ENCODE measurements at places on chromosomes 5 and 9. TPM values are rescaled to one million over a fixed set of nuclear protein-coding genes. Genes with fewer than 3 reads are reported as not detected.

DNA sequence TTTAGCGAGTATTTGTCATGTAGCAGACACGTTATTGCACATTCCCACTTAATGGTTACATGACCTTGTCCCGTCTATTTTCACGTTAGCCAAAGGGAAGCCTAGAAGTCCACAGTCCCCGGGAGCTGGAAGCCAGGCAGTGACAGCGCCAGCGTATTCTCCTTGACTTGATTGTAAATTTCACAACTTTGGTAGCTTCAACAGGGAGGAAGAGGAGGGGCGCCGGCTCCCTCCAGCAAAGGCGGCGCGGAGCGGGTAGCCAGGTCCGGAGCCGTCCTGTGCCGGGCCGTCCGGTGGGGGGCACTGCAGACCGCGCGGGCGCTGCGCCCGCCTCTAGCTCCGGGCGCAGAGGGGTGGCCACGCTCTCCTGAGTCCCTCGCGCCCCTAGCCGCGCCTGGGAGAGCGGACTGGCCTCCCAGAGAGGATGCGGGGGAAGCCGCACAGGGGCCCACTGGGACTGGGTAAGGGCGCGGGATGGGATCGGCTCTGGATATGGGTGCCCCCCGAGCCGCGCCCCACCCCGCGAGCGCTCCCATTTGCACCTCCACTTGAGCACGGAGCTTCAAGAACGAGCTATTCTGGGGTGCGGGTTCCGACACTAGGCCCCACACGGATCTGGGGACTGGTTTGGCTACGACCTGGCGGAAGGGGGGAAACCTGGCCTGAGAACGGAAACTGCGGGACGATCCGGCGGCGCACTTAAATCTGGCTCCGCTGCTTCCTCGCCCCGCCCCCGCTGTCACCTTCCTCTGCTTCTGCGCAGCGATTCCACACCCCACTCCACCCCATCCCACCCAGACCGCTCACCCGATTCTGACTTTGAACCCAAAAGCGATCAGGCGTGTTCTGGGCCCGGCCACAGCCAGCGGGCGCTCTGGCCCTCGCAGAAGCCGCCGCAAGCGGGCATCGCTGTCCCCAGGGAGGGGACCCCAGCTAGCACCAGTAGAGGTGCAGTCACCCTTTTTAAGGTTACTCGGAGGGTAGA, 23.8 kb downstream of the KLF4 start:
- DNase-seq, result peak; percentile 91
- H3K27ac ChIP-seq, result no peak overlapping the region
- H3K4me1 ChIP-seq, result peaks cover 5% of the 10 kb centered on the region
- peak overlapping the region; percentile 81 for H3K4me3 ChIP-seq
- no peaks in the 10 kb centered on the region for H3K36me3 ChIP-seq
- H3K27me3 ChIP-seq, result peaks cover 36% of the 10 kb centered on the region

DNA sequence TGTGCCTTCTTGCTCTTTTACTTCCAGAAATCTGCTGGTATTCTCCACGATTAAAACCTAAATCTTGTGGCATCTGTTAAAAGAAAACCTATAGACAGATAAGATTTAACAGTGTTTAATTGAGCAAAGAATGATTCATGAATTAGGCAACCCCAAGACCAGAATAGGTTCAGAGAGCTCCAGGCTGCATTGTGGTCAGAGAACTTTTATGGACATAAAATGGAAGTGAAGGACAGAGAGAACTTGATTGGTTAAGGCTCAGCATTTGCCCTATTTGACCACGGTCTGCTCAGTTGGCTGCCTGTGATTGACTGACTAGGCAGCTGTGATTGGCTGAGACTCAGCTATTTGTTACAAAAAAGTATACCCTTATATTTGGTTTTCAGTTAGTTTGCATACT, 10.4 kb upstream of the SLC36A2 start:
- H3K36me3 ChIP-seq, result no peaks in the 10 kb centered on the region
- H3K4me3 ChIP-seq, result no peak overlapping the region
- peaks cover 3% of the 10 kb centered on the region for H3K4me1 ChIP-seq
- H3K27me3 ChIP-seq, result no peaks in the 10 kb centered on the region
- DNase-seq, result no peak

DNA sequence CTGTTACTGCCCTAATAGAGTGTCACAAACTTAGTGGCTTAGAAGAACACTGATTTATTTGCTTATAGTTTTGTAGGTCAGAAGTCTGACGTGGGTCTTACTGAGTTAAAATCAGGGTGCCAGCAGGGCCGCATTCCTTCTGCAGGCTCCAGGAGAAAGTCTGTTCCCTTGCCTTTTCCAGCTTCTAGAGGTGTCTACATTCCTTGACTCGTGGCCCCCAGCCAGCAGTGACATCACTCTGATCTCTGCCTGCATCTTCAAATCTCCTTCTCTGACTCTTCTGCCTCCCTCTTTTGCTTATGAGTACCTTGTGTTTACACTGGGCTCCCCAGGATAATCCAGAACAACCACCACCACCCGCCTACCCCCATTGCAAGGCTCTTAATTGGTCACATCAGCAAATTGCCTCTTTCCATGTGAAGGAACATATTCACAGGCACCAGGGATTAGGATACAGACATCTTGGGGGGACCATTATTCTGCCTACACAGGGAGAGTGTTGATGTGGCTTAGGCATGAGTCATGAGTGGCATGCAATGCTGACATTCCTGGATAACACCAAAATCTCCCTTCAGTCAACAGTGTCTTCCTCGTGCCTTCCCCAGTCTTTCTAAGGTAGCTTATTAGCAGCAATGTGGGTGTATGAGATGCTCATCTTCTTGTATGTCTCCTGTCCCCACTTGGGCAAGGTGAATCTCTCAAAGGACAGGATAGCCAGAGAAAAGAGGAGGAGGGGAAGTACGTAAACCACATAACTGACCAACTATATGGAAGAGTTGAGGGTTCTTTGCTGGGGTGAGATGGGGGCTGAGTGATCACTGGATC, 24.4 kb downstream of the CYFIP2 start:
- DNase-seq, result no peak
- no peak overlapping the region for H3K27ac ChIP-seq
- no peak overlapping the region for H3K4me3 ChIP-seq
- peaks cover 1% of the 10 kb centered on the region for H3K36me3 ChIP-seq

The FOXI1 gene
- 0.66 TPM for total RNA-seq

GRCh38 chr9:6194934-6195333, 20.7 kb upstream of the IL33 start:
- peak overlapping the region; percentile 4 for H3K4me3 ChIP-seq
- no peak overlapping the region for H3K27ac ChIP-seq
- no peaks in the 10 kb centered on the region for H3K36me3 ChIP-seq
- peak; percentile 67 for DNase-seq
- H3K4me1 ChIP-seq, result peaks cover 7% of the 10 kb centered on the region

The PTCH1 gene
- total RNA-seq, result 26.0 TPM

The PKD2L2 gene
- total RNA-seq, result not detected

DNA sequence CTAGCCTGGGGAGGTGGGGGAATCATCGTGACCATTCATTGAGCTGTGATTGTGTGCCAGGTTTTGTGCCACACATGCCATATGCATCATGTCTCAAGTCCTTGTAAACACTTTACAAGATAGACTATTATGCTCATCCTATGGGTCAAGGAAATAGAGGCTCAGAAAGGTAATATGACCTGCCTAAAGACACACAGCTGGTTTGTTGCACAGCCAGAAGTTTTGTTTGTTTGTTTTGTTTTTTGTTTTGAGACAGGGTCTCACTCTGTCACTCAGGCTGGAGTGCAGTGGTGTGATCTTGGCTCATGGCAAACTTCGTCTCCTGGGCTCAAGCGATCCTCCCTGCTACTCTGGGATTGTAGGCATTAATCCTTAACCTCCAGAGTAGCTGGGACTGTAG, 21.4 kb upstream of the CRB2 start:
- no peak for DNase-seq
- H3K4me1 ChIP-seq, result no peaks in the 10 kb centered on the region
- H3K27me3 ChIP-seq, result no peaks in the 10 kb centered on the region

DNA sequence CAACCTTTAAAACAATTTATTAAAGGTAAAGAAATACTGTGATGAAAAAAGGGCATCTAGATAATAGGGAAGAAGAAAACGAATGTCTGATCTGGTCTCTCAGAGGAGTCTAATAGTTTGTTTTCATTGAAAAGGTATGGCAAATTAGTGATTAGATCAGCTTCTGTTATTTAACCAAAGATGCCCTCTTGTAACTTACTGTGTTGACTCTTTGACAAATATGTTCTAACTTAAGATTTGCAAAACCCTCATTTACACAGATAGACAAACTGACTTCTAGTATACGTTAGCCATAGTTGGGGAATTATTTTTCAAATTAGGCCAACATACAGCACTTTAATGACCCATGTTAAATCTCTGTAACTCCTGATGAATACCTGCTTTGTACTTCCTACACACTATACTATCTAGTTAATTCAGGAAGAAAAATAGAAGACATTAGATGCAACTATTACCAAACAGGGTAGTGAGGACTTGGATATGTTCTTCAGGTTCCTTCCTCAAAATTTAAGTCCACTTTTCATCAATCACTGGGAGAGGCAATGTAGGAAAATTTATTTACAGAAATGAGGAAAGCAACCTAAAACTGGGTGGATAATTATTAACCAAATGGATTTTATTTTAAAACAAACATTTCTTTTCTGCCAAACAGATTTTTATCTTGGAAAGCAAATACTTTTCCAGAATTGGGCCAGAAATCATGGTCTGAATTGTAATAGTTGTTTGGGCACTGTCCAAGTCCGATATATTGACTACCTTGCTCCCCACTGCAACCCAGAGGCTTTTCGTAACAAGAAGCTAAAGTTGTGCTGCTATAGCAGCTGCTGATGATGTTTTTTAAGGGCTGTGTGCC, 66.4 kb upstream of the PPP2R2B start:
- no peaks in the 10 kb centered on the region for H3K4me1 ChIP-seq
- H3K36me3 ChIP-seq, result no peaks in the 10 kb centered on the region
- H3K27me3 ChIP-seq, result no peaks in the 10 kb centered on the region
- DNase-seq, result no peak
- no peak overlapping the region for H3K27ac ChIP-seq

The MARCHF3 gene
- total RNA-seq, result 9.9 TPM

- H3K27ac ChIP-seq, result no peak overlapping the region
- no peaks in the 10 kb centered on the region for H3K36me3 ChIP-seq
- DNase-seq, result no peak
- peaks cover 28% of the 10 kb centered on the region for H3K4me1 ChIP-seq
- H3K27me3 ChIP-seq, result no peaks in the 10 kb centered on the region
Measured at GRCh38 chr9:116464987-116465571, 222.0 kb upstream of the TRIM32 start.

The DMRT3 gene
- not detected for total RNA-seq

DNA sequence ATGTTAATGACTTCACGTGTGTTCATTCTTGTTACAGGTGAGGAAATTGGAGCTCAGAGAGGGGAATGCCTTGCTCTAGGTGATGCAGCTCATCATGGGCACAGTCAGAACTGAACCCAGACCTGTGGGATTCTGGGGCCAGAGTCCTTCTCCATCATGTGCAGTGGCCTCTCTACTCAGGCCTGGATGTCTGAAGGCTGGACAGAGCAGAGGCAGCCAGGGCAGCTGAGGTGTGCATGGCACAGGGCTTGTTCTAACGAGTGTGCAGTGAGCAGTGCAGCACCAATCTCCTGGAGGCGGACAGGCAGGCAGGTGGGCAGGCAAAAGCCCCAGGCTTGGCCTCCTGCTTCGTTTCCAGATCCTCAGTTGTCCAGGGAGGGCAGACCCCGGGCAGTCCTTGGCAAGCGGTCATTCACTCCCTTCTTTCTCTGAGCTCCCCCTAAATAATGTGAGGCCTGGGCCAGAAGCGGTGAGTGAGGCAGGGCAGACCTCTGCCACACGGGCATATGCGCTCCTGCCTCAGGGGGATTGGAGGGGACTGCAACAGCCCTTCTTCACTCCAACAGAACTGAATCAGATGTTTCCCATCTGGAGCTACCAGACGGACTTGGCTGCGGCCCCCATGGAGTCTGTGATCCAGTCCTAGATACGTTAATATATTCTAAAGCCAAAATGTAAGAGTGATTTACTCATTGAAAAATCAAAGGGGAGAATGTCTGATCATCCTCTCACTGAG, 68.7 kb upstream of the FSTL4 start:
- H3K36me3 ChIP-seq, result no peaks in the 10 kb centered on the region
- H3K4me1 ChIP-seq, result no peaks in the 10 kb centered on the region
- H3K27ac ChIP-seq, result no peak overlapping the region
- no peaks in the 10 kb centered on the region for H3K27me3 ChIP-seq
- no peak overlapping the region for H3K4me3 ChIP-seq
- DNase-seq, result peak; percentile 22

DNA sequence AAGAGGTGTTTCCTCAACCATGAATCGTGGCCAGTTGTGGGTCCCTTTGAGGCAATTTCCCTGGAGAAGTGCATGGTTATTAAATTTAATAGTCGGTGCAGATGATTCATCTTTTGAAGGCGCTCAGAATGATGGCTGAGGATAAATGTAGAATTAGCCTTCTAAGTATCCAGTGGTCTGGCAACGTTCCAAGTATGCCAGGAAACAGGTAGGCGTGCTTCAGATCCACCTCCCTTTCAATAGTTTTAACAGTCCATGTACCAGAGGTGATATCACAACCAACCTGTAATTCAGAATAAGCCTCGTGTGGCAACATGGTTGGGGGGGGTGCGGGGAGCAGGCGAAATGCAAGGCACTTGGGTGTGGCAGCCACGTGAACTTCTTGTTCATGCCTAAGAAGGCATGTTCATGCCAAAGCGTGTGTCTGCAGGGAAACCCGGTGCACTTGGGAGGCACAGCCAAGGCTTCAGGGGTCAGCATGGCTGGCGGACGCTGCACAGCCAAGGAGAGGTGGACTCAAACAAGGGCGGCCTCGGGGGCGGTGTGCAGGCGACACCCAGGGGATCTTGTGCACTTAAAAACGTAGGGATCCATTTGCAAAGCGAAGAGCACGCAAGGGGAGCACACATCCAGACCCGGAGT, 5.2 kb upstream of the NKD2 start:
- DNase-seq, result no peak
- H3K36me3 ChIP-seq, result no peaks in the 10 kb centered on the region
- no peak overlapping the region for H3K4me3 ChIP-seq
- H3K4me1 ChIP-seq, result no peaks in the 10 kb centered on the region
- no peak overlapping the region for H3K27ac ChIP-seq

DNA sequence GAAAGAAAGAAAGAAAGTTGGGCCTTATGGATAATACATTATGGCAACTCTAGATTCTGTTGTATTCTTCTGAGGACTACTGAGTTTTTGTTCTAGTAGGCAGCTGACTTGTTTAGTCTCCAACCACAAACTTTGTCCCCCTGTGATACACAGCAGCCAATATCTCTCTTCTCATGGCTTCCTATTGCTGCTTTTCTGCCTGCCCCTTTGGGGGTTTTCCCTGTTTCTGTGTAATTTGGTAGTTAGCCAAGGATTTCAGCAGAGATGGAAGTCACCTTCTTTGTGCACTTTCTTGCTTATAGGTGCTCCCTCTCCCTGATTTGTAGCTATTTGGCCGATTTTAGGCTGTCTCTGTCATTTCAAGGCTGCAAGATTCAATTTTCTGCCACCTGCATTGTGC, 109.6 kb downstream of the FGF1 start:
- DNase-seq, result no peak

All from endodermal cell (in vitro differentiated cells).